ENCODE measurements at places on chromosomes 4 and X.

GRCh38 chr4:140198942-140199341 is 45.0 kb upstream of the MAML3 start:
- DNase-seq = no peak

DNA sequence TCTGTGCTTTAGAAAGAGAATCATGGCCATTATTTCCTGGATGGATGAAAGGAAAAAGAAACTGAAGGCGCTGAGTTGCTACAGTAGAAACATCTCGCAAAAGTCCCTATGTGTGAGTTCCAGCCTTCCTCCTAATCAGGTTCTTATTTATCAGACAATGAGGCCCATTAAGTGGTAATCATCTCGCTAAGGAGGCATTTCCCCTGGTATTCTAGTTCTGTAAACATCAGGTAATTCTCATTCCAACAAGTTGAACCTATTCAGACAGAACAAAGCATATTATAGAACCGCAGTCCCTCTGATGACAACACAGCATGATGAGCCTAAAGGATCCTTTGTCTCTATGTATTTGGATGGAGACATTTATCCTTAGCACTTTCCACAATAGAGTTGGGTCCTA is 205.7 kb upstream of the MAOA start:
- DNase-seq = no peak

DNA sequence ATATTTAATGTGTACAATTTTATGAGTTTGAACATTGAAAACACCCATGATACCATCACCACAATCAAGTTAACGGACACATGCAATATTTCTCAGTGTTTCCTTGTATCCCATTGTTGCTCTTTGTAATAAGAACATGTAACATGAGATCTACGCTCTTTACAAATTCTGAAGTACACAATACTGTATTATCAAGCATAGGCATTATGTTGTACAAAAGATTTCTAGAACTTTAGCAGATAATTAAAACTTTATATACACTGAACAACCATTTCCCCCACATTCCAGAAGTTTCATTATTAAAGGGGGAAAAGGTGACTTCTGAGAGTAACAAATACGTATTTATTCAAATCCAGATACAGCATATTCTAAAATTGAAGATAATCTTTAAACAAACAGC is 114.5 kb downstream of the SLC10A7 start:
- DNase-seq = no peak

DNA sequence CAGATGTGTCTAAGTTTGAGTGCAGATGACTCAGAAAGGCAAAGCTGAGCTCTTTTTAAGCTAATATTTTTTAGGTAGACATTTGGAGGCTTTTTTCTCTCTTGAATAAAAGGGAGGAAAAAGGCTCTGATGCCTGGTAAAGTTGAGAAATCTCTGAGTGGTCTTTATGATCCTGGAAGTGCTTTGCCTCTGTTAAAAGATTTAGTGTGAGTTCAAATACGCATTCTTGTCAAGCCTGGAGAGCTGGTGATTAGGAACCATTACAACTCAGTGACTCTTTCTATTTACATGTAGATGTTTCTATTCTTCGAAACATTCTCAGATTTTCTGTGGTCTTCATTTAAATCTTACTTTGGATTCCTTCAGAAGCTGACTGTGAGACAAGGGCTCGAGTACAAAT is 143.4 kb upstream of the MED14 start:
- no peak for DNase-seq

GRCh38 chrX:81304563-81304962 is 102.7 kb downstream of the SH3BGRL start:
- DNase-seq = no peak

DNA sequence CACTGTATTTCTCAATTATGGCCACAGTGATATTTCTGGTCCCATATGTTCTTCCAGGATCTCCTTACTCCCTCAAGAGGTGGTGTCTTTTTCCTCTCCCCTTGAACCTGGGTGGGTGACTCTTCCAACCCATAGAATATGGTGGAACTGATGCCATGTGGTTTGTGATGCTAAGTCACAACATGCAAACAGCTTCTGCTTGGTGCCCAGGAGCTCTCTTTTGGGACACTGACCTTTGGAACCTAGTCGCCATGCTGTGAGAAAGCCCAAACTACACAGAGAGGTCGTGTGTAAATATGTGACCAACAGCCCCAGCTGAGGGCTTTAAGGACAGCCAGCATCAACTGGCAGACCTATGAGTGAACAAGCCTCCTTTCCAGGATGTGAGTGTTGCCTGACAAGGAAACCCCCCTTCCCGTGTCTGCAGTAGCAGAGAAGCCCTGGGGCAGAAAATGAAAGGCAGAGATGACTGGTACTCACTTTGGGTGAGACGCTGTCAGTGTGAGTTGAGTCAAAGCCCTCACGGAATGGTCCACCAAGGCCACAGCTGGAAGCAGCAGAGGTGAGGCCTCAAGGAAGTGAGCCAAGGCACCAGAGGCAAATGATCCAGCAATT is 223.4 kb downstream of the BCOR start:
- DNase-seq = no peak
